ENCODE measurements at places on chromosomes 5 and 9. TPM values are rescaled to one million over a fixed set of nuclear protein-coding genes. Genes with fewer than 3 reads are reported as not detected.

The PTGDS gene
- 547 TPM for total RNA-seq

The EFNA5 gene
- total RNA-seq = 10.2 TPM

The STOM gene
- total RNA-seq = 352 TPM

The TLX3 gene
- not detected for total RNA-seq

The MRPL50 gene
- 8.9 TPM for total RNA-seq

The SECISBP2 gene
- total RNA-seq = 35.2 TPM

The F2RL2 gene
- total RNA-seq = 0.10 TPM

The CBY3 gene
- total RNA-seq = not detected

The CDH12 gene
- not detected for total RNA-seq

GRCh38 chr5:164184158-164184557, 678.7 kb downstream of the MAT2B start:
- no peak for DNase-seq

DNA sequence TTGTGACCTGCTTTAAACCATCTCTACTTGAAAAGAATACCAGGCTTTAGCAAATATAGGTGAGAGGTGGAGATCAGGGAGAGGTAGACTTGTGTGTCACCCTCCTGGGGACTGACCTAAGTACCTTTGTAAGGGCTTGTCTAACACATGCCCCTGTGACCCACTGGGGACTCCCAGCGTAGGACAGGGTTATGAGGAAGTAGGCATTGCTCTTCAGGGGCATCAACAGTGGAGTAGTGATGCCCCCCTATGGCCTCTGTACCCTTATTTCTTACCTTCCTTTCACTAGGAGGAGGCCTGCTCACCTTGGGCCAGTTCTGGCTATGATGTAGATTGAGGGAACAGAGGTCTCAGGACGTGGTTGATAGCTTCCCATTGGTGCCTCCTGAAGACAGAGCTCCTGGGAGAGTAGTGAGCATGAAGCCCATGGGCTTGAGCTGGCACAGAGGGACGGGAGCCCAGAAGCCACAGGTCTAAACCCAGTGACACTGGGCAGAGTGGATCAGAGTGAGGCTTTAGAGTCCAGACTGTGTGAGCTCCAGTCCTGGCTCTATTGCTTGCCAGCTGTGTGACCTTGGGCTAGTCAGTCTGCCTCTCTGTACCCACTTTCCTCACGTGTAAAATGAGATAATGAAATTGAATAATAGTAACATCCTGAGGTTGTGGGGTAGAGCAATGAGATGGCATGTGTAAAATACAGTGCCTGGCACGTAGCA, 191.7 kb downstream of the AOPEP start:
- no peak for DNase-seq

- no peak for DNase-seq
Observed at GRCh38 chr5:103211576-103212561, 46.7 kb upstream of the MACIR start.

DNA sequence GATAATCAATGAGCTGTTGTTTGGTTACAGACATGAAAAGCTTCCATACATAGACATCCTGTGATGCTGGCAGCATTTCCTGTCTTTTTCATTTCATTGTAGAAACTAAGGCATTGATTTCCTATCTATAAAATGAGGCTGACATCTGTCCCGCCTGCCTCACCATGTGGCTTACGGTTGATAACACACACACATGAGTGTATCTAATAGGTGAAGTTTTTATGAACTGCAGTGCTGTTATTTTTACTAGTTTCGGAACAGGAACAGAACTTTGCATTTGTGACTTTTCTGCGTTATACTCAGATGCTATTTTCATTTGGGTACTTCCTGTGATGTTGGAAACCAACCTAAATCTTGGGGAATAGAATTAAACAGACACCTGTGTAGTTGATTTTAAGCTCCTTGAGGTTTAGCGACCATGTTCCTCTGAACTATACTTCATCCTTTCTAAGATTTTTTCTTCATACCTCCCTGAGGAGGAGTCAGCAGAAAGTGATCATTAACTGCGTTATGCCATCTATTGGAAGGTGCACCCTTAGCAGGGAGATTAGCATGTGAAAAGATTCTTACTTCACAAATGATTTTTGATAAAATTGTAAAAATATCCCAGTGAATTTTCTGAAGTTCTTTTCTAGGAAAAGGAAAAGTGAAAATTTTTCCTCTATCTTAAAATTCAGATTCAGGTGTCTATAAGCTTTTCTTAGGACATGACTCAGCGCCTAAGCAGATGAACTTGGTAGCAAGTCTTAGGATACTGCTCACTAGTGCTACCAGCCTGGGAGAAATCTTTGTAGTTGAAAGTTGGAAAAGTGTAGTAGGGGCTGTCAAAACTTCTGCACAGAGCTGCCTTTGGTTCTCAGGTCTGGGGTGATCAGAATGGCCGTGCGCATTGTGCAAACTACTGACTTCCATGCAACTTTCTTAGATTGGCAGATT, 134.5 kb downstream of the TRIO start:
- no peak for DNase-seq

GRCh38 chr5:31809050-31809870, 170.3 kb downstream of the PDZD2 start:
- DNase-seq = peak; percentile 87

- no peak for DNase-seq
Observed at GRCh38 chr5:33300209-33300742, 140.5 kb upstream of the TARS1 start.

DNA sequence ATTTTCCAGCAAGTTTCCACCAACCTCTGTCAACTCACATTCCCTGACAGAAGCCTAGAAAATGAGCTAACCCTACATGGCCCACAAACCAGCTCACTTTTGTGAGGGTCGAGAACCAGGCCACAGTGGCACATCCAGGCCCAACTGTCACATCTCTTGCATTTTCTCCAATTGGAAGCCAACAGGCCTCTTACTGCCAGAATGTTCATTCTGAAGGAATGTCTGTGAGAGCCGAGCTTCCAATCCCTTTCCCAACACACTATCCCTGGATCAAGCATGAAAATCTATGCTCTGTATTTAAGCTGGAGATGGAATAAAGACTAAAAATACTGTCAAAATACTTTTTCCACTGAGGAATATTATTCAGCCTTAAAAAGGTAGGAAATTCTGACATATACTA, 20.0 kb downstream of the MARCHF3 start:
- no peak for DNase-seq

GRCh38 chr5:168318240-168318639, 26.8 kb downstream of the WWC1 start:
- no peak for DNase-seq

GRCh38 chr5:81495286-81495685, 101.4 kb upstream of the ACOT12 start:
- DNase-seq = no peak

All from posterior vena cava (tissue), 2 donors.